ENCODE measurements at places on chromosomes 7 and 10. TPM values are rescaled to one million over a fixed set of nuclear protein-coding genes. Genes with fewer than 3 reads are reported as not detected.

The PRLHR gene
- not detected for total RNA-seq

The PPP1R3A gene
- total RNA-seq = not detected

The SLC16A9 gene
- total RNA-seq = 0.07 TPM

The ACTL6B gene
- not detected for total RNA-seq

The PRPF18 gene
- 20.2 TPM for total RNA-seq

The POM121L12 gene
- not detected for total RNA-seq

The MSMB gene
- not detected for total RNA-seq

The ZNF479 gene
- not detected for total RNA-seq

The CUBN gene
- not detected for total RNA-seq

The CALHM3 gene
- 0.20 TPM for total RNA-seq

The GOLGA7B gene
- 3.9 TPM for total RNA-seq

The GNG11 gene
- 40.0 TPM for total RNA-seq
